Large intestine (tissue), 12 donors: ENCODE measurements at places on chromosomes 11 and 22.

GRCh38 chr22:30602049-30602448 lies 4.9 kb upstream of the TCN2 start:
- no peak for DNase-seq

- DNase-seq, result no peak
Observed at GRCh38 chr11:116792144-116792868, 627 bp upstream of the APOA5 start.

DNA sequence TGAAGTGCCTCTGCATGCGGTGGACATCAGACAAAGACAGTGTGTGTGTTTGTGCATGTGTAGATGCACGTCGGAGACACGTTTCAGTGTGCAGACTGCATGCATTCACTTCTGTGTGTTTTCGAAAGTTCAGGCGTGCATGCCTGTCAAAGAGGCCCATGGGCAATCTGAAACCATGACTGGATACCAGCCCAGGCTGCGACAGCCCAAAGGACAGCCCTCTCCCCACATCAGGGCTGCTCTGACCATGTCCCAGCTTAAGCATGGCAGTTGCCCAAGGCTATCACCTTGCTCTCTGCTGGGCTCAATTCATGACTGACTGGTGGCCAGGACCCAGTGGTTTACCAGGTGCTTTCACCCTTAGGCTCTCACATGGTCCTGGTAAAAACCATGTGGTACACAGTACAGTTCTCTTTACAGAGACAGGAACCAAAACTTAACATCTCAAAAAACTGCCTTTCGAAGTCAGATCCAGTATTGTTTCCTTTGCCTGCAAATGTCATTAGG lies 423.7 kb upstream of the CADM1 start:
- no peak for DNase-seq

DNA sequence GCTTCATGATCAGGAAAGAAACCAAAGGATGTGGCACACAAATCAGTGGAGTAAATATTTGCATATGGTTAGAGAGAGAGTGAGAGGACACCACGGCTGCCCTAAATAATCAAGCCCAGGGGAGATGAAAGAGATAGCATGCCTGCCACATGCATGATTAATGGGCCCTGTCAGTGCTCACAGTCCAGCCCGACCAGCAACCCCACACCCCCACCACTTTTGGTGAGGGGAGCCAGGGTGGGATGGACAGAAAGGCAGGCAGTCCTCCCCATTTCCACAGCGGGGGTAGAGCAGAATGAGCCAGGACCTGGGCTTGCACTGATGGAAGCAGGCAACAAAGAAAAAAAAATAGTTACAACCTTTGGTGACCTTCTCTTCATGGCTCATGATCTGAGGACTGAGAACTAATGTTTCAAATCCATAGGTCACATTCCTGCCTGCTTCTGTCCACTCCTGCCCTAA lies 545.0 kb downstream of the ETS1 start:
- DNase-seq, result no peak

DNA sequence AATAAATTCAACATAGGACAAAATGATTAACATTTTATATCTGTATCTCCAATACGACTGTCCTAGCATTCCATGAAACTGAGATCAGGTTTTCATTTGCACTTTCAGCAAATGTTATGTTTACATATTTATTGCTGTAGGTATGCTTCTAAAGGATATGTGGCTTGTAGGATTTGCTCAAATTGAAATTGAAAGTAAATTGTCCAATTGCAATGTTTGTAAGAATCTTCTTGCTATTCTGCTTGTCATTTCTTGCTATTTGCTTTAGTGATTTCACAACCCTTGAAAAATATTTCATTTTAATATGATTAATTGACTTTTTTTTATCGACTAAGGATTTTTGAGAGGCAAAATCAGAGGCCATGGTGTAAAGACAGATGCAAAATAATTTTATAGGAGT lies 904.2 kb upstream of the RAG2 start:
- DNase-seq, result peak; percentile 45

GRCh38 chr22:37906364-37907008 lies 389 bp downstream of the MICALL1 start:
- DNase-seq, result no peak

- peak; percentile 52 for DNase-seq
Observed at GRCh38 chr11:8765294-8765693, 82.7 kb downstream of the RPL27A start.

GRCh38 chr22:23305922-23306374 lies 125.6 kb downstream of the BCR start:
- DNase-seq, result no peak

GRCh38 chr11:76119032-76119431 lies 87.3 kb downstream of the WNT11 start:
- peak; percentile 29 for DNase-seq

DNA sequence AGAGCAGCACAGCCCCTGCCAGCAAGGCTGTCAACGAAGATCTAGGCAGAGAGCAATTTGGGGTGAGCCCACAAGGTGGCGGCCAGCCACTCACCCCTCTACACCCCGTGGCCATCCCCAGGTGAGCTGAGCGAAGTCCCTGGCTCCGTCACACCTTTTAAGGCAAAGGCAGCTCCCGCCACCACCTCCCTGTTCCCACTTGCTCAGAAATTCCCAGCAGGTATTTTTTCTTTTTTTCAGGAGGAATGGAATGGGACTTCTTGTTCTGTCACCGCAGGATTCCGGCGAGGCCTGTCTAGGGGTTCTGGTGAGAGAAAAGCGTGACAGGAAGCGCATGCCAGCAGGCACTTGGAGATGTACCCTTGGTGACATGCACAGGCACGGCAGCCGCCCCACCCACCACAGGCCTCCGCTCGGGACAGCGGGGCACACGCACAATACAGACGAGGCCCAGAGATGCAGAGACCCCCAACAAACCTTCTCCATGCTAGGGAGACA lies 10.0 kb downstream of the RPL3 start:
- DNase-seq, result no peak

GRCh38 chr22:45775062-45775461 lies 103.4 kb downstream of the ATXN10 start:
- no peak for DNase-seq

DNA sequence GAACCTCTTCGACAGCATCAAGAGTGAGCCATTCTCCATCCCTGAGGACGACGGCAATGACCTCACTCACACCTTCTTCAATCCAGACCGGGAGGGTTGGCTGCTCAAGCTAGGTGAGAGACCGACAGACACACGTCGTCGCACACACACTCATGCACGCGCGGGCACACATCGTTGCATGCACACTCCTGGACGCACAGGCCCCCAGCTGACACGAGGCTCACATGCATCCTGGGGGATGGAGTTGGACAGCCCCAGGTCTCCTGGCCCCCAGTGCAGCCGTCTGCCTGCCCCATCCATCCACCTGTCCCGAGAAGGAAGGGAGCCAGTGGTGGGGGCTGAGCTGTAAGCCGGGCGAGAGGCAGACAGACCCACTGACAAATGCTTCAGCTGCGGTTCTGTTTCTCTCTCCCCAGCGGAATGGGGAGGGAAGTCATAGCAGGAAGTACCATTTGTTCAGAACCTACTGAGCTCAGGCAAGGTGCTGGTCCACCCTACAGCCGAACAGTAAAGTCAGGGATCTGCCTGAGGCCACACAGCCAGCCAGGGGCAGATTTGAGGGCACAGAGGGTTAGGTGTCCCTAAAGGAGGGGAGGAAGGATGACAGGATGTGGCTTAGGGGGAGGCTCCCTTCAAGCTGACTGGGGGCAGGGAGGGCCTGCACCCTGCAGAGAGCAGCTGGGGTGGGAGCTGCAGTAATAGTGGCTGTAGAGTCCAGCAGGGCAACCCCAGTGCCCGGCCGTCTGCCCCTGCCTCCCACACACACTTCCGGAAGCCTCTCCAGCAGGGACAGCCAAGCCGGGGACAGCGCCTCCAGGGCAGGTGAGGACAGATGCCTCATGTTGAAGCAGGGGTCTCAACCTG lies 27.1 kb downstream of the CYTH4 start:
- no peak for DNase-seq

DNA sequence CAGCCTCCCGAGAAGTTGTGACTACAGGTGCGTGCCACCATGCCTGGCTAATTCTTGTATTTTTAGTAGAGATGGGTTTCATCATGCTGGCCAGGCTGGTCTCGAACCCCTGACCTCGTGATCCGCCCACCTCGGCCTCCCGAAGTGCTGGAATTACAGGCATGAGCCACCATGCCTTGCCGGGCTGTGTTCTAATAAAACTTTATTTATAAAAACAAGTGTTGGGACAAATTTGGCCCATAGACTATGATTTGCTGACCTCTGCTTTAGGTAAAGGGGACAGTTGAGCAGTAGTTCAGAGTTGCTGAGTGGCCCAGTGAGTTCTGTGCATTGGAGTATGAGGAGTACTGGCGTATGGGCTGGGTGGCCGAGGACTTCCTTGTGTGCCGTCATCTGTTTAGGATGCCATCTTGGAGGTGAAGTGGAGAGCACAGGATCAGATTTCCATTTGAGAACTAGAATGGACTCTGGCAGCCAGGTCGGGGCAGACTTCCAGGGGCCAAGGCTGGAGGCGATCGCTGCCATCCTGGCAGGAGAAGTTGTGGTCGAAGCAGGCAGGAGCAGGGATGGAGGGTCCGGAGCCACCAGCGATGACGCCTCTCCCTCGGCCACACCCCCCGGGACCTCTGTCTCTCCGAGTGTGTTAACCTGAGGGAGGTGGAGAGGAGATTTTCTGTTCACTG lies 43.8 kb downstream of the FBLN1 start:
- DNase-seq, result no peak

DNA sequence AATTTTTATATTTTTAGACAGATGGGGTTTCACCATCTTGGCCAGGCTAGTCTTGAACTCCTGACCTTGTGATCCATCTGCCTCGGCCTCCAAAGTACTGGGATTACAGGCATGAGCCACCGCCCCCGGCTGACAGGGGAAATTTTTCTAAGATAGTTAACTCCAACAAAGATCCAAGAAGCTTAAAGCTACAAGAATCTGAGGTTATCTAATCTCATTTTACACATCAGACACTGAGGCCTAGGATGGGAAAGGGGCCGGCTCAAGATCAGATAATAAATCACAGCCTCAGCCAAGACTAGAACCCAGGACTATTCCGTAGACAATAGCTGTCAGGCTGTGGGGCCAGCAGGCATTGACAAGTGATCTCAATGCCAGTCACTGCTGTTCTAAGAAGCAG lies 94.0 kb downstream of the AMBRA1 start:
- no peak for DNase-seq

DNA sequence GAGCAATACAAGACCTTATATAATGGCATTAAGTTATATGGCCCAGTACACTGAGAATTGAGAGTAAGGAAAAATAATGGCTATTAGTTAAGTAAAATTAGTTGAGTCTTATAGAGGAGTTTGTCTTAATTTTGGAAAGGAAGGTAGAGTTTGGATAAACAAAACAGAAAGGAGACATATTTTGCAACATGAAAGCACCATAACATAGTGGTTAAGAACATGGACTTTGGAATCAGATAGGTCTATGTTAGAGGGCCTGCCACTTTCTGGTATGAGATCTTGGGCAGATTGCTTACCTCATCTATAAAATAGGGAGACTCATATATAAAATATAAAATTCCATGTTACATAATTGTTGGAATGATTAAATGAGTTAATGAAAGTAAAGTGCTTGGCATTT lies 68.9 kb downstream of the CSTPP1 start:
- DNase-seq, result no peak

DNA sequence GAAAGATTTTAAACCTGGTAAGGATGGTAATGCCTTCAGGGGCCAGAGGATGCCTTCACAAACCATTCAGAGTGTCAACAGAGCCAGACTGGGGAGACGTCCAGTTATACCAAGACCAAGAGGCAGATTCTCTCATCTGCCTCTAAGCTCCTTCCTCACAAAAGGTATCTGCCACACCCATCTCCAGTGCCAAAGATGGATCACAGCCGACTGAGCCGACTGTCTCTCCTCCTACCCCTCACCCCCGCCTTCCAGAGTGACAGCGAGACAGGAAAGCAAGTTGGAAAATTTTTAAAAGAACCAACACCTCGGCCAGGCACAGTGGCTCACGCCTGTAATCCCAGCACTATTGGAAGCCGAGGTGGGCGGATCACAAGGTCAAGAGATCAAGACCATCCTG lies 79.1 kb upstream of the AKIP1 start:
- DNase-seq, result no peak

DNA sequence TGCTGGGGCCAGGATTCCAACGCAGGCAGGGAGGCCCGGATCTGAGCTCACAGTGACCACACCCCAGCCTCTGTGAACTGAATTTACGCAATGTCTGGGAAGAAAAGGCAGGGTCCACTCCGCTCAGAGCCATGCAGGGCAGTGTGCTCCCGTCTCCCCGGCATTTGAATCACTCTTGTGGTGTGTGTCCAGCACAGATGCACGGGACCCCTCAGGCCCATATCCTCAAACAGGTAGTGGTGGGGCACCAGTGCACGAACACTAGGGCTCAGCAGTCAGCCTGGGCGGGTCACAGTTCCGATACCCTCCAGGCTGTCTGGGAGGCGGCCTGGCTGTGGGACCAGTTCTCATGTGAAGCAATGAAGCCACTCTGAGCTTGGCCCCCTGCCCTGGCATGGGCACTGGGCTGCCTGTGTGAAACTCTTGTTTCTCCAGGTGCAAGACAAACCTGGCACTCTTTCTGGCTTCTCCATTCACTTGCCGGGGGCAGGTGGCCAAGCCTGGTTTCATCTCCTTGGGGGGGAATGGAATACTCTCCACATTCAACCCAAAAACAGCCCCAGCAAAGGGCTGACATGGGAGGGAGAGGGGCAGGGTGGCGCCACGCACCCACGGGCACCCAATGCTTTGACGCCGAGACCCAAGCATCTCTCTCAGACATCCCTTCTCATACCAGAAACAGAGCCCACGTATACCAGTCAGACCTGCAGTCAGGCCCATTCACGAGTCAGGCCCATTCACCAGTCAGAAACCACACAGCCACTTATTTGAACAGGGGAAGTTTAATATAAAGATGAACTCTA lies 14.3 kb downstream of the DHCR7 start:
- DNase-seq, result peak; percentile 94

- DNase-seq, result peak; percentile 47
Observed at GRCh38 chr22:29470159-29470855, 9.7 kb upstream of the NEFH start.

GRCh38 chr22:46846150-46846831 lies 83.8 kb downstream of the TBC1D22A start:
- DNase-seq, result no peak

DNA sequence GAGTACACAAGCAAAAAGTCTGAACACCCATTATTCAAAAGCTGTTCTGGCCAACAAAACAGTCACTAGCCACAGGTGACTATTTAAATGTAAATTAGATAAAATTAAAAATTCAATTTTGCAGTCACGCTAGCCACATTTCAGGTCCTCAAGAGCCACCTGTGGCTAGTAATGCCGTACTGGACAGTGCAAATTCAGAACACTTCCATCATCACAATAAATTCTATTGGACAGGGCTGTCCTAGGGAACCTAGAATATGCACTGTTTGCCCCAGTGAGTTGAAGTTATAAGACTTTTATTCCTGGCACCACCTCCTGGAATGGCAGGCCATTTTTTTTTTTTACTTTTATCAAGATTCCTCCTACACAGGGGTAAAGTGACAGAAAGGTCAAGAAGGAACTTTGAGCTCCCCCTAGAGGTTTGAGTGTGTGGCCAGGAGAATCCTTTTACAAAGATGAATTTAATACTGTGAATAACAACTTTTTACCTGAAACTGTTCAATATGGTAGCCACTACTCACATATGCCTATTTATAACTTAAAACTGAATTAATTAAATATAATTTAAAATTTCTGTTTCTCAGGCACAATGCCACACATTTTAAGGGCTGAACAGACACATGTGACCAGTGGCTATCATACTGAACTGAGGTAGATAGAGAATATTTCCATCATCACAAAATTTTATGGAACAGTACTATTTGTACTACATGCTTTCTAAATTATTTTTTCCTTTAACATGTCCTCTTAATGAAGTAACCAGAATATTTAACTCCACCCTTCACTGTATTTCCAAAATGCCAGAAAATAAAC lies 6.5 kb downstream of the MSANTD2 start:
- peak; percentile 32 for DNase-seq
